ENCODE measurements at places on chromosomes 7 and 10. TPM values are rescaled to one million over a fixed set of nuclear protein-coding genes. Genes with fewer than 3 reads are reported as not detected.

The GPRIN2 gene
- total RNA-seq: not detected

The ARHGAP19 gene
- total RNA-seq: 31.1 TPM

The CADPS2 gene
- total RNA-seq: not detected

The MYO3A gene
- not detected for total RNA-seq

The MMD2 gene
- total RNA-seq: not detected

The RADIL gene
- total RNA-seq: 0.15 TPM

The CPA5 gene
- 0.90 TPM for total RNA-seq

The TLX1 gene
- total RNA-seq: not detected

The PNLIP gene
- total RNA-seq: not detected

The PTER gene
- total RNA-seq: 9.6 TPM

The DNMBP gene
- 2.2 TPM for total RNA-seq

The ARHGEF35 gene
- 3.6 TPM for total RNA-seq

The SEMA3E gene
- not detected for total RNA-seq

The MMP21 gene
- total RNA-seq: 0.24 TPM

The CPN1 gene
- not detected for total RNA-seq

The CYP2C18 gene
- total RNA-seq: not detected

The ARHGEF5 gene
- 9.8 TPM for total RNA-seq

The GBX1 gene
- total RNA-seq: not detected

The FHIP2A gene
- 39.0 TPM for total RNA-seq

The ZNF485 gene
- total RNA-seq: 2.8 TPM

The ODAD2 gene
- total RNA-seq: not detected

The FAS gene
- total RNA-seq: 87.8 TPM

The SLC13A1 gene
- not detected for total RNA-seq

The FAM25A gene
- not detected for total RNA-seq

The ZNF33A gene
- 29.8 TPM for total RNA-seq

The THSD7A gene
- total RNA-seq: not detected

The CAV2 gene
- total RNA-seq: not detected

The IFIT1B gene
- not detected for total RNA-seq

The MSMB gene
- not detected for total RNA-seq

The GALNT11 gene
- 19.8 TPM for total RNA-seq

The RASA4 gene
- 35.7 TPM for total RNA-seq

The SMIM30 gene
- total RNA-seq: 21.4 TPM

The CYP2C19 gene
- not detected for total RNA-seq

The FAM237B gene
- not detected for total RNA-seq

The VAX1 gene
- total RNA-seq: not detected

The CCDC136 gene
- total RNA-seq: 5.3 TPM

The SLC18A3 gene
- not detected for total RNA-seq

The ALOX5 gene
- total RNA-seq: 29.6 TPM

The KIF5B gene
- total RNA-seq: 72.4 TPM

The PSMA2 gene
- total RNA-seq: 145 TPM

The AKR1C4 gene
- not detected for total RNA-seq

The OR2A5 gene
- not detected for total RNA-seq

The ENTPD1 gene
- total RNA-seq: 47.1 TPM

The CPA1 gene
- not detected for total RNA-seq
